Activated CD4-positive, alpha-beta T cell treated with anti-CD3 and anti-CD28 coated beads, Interleukin-2, amount 10 ng/mL, durations not matched to agents 7 days and 5 days (primary cell): ENCODE measurements at places on chromosomes 7 and 10. TPM values are rescaled to one million over a fixed set of nuclear protein-coding genes. Genes with fewer than 3 reads are reported as not detected.
A peak's percentile ranks its signal among the peaks of the same experiment; 100 is the strongest.

GRCh38 chr10:6173203-6173602 lies 29.5 kb upstream of the PFKFB3 start:
- H3K27me3 ChIP-seq: no peaks in the 10 kb centered on the region
- DNase-seq: peak; percentile 84
- H3K36me3 ChIP-seq: peaks cover 25% of the 10 kb centered on the region
- peak overlapping the region; percentile 83 for H3K27ac ChIP-seq
- H3K4me3 ChIP-seq: peak overlapping the region; percentile 45
- peaks cover 84% of the 10 kb centered on the region for H3K4me1 ChIP-seq

DNA sequence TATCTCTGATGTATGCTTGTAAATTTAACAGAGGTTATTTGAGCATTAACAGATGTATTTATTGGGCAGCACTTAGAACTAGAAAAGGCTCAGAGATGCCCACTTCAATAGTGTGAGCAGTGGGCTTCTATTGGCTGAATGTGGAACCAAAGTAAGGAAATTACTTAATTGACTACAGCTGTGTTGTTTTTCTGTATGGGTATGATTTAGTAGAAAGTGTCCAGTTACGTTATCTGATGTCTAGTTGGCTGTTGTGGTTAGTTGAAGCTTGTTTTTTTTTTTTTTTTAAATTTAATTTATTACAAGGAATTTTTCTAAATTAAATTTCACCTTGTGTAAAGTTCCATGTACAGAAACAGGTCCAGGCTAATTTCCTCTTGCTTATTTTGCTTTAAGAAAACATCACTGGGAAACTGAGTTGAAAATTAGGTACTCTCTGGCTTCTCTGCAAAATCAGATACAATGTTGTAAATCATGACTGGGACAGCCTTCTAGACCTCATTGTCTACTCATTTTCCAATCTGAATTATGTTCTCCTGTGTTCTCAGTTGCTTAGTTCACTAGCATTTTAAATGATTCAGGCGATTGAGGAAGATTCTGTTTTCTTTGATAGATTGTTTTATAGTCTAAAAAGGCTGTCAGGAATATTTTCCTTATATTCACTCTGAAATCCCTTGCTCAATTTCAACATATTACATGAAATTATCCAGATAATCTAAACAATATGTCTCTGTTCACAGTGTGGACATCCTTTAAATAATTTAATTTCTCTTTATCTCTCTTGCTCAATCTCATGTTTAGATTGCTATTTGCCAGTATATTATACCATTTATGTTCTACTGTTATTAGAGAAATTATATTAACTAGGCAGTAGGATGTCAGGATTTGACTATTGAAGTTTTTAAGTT lies 53.0 kb downstream of the PHF14 start:
- no peak overlapping the region for H3K27ac ChIP-seq
- DNase-seq: no peak
- H3K27me3 ChIP-seq: no peaks in the 10 kb centered on the region
- H3K4me3 ChIP-seq: no peak overlapping the region
- H3K36me3 ChIP-seq: peaks cover 31% of the 10 kb centered on the region
- H3K4me1 ChIP-seq: peaks cover 3% of the 10 kb centered on the region

- DNase-seq: no peak
- H3K36me3 ChIP-seq: no peaks in the 10 kb centered on the region
- no peaks in the 10 kb centered on the region for H3K27me3 ChIP-seq
- H3K4me3 ChIP-seq: no peak overlapping the region
Observed at GRCh38 chr10:67327626-67328535, 368.1 kb downstream of the CTNNA3 start.

DNA sequence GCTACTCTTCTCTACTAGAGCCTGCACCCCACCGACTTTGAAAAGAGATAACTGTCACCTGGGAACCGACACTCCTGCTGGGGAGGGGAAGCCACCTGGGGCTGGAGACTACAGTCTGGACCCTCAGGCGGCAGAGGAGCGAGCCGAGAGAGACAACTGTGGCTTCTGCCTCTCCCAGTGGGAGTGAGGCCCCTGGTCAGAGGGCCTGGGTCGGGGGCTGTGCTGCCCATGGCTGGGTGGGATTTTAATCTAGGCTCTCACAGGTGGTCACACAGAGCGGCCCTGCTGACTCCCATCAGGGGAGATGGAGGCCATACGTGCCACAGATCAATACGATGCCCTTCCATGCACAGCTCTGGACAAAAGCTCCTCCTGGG lies 372.1 kb downstream of the DNAJB6 start:
- H3K27ac ChIP-seq: no peak overlapping the region
- DNase-seq: no peak

GRCh38 chr7:39528849-39529248 lies 37.4 kb upstream of the YAE1 start:
- no peak for DNase-seq
- H3K4me1 ChIP-seq: no peaks in the 10 kb centered on the region
- peaks cover 19% of the 10 kb centered on the region for H3K27me3 ChIP-seq
- H3K27ac ChIP-seq: no peak overlapping the region

- no peak for DNase-seq
- H3K4me1 ChIP-seq: no peaks in the 10 kb centered on the region
- no peak overlapping the region for H3K4me3 ChIP-seq
- H3K27me3 ChIP-seq: no peaks in the 10 kb centered on the region
Observed at GRCh38 chr10:21336476-21337170, 188.9 kb downstream of the SKIDA1 start.

DNA sequence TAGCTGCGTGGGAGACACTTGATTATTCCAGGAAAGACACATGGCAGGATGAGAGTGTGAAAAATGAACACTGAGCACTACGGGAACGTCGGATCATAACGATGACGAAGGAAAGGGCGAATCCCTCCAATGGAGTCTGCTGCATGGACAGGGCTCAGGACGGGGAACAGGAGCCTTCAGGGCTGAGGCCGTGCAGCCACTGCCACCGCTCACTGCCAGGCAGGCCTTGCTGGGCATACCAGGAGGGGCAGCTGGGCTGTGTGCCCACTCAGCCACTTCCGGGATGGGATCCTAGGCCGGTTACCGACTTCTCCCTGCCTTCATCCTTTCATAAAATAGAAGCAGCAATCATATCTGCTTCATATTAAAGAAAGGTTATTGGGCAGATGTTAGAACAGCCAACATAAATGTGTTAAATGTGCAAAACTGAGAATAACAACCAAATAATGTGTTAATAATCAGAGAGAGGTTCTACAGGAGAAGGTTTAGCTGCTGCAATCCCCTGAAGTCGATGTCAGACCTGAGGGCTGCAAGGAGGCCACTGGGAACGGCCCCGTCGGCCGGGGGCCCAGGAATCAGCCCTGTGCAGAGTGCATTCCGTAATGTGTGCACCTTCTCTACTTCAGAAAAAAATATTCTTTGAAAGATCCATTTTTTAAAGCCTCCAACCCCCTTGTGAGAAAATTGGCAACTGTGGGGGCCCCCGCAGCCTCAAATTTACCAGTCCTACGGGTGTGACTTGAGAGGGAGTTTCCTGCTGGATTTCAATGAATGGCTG lies 63.6 kb downstream of the ADARB2 start:
- H3K4me1 ChIP-seq: no peaks in the 10 kb centered on the region
- no peak overlapping the region for H3K4me3 ChIP-seq
- H3K27me3 ChIP-seq: no peaks in the 10 kb centered on the region
- no peak overlapping the region for H3K27ac ChIP-seq
- no peak for DNase-seq

DNA sequence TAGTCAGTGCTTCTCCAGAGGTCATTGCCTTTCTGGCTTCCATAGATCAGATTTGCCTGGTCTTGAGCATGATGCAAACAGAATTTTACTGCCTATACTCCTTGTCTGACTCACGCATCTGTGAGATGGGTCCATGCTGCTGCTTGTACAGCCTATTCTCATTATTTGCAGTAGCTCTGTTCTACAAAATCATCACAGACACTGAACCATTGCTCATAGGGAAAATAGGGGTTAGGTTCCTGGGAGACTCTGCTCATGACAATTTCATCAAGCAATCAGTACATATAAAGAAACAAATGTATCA lies 7.4 kb upstream of the CREB3L2 start:
- no peak overlapping the region for H3K27ac ChIP-seq
- peaks cover 4% of the 10 kb centered on the region for H3K27me3 ChIP-seq
- DNase-seq: no peak
- H3K4me1 ChIP-seq: peaks cover 8% of the 10 kb centered on the region

GRCh38 chr7:127769696-127770400 lies 117.9 kb downstream of the SND1 start:
- H3K36me3 ChIP-seq: peaks cover 11% of the 10 kb centered on the region
- no peak overlapping the region for H3K4me3 ChIP-seq
- no peak for DNase-seq
- H3K27me3 ChIP-seq: no peaks in the 10 kb centered on the region
- H3K27ac ChIP-seq: no peak overlapping the region

DNA sequence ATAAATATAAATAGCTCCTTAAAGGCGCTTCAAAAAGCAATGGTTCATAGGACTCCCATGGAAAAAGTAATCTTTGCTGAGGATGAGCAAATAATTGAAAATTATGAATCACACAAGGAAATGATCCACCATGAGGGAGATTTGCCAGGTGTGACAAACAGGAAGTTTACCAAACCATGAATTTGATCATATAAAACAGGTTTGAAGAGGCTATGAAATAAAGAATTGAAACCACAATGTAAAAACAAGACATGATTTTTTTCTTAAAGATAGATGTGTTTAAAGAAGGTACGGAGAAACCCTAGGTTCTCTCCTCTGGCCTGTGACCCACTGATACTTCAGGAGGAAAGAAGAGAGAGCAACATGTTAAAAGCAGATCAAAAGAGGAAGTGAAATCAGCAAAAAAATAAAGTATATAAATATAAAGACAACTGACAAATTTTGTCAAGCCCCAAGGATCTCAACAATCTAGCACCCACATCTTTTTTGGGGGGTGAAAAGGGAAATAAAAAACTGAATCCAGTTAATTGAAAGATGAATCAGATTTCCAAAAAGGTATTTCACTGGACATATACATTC lies 111.3 kb upstream of the ASAH2 start:
- no peak for DNase-seq
- H3K27ac ChIP-seq: no peak overlapping the region
- H3K4me3 ChIP-seq: no peak overlapping the region
- H3K36me3 ChIP-seq: peaks cover 24% of the 10 kb centered on the region
- no peaks in the 10 kb centered on the region for H3K27me3 ChIP-seq
- H3K4me1 ChIP-seq: peaks cover 8% of the 10 kb centered on the region

- H3K4me1 ChIP-seq: peaks cover 45% of the 10 kb centered on the region
- peak overlapping the region; percentile 92 for H3K27ac ChIP-seq
- peaks cover 29% of the 10 kb centered on the region for H3K36me3 ChIP-seq
- DNase-seq: peak; percentile 24
- peak overlapping the region; percentile 77 for H3K4me3 ChIP-seq
Observed at GRCh38 chr7:30285067-30285535, 704 bp downstream of the ZNRF2 start.

DNA sequence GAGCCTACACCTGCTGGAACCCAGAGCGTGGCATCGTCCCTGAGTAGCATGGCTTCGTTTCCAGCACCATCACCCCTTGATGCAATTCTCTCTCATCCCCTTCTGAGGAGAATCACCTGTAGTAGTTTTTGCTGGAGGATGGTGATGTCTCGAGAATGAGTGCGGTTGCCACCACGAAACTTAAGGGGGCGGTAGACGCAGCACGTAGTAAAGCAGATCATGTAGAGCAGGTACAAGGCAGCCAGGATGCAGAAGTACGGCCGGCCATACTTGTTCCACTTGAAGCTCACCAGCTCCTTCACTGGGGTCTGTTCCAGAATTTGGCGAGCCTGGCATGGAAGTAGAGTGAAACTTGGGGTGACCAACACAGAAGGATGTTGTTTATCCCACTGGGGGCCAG lies 8.1 kb downstream of the TRPV5 start:
- H3K4me3 ChIP-seq: no peak overlapping the region
- no peaks in the 10 kb centered on the region for H3K36me3 ChIP-seq
- no peaks in the 10 kb centered on the region for H3K4me1 ChIP-seq
- DNase-seq: no peak
- H3K27me3 ChIP-seq: peaks cover 5% of the 10 kb centered on the region

GRCh38 chr10:28250782-28251181 lies 52.1 kb downstream of the MPP7 start:
- H3K4me3 ChIP-seq: no peak overlapping the region
- no peak for DNase-seq
- no peaks in the 10 kb centered on the region for H3K27me3 ChIP-seq
- H3K36me3 ChIP-seq: peaks cover under 1% of the 10 kb centered on the region
- H3K27ac ChIP-seq: no peak overlapping the region
- H3K4me1 ChIP-seq: peaks cover 21% of the 10 kb centered on the region

- no peaks in the 10 kb centered on the region for H3K27me3 ChIP-seq
- H3K27ac ChIP-seq: no peak overlapping the region
- peaks cover 35% of the 10 kb centered on the region for H3K36me3 ChIP-seq
Observed at GRCh38 chr10:7285522-7286322, 125.1 kb downstream of the SFMBT2 start.

DNA sequence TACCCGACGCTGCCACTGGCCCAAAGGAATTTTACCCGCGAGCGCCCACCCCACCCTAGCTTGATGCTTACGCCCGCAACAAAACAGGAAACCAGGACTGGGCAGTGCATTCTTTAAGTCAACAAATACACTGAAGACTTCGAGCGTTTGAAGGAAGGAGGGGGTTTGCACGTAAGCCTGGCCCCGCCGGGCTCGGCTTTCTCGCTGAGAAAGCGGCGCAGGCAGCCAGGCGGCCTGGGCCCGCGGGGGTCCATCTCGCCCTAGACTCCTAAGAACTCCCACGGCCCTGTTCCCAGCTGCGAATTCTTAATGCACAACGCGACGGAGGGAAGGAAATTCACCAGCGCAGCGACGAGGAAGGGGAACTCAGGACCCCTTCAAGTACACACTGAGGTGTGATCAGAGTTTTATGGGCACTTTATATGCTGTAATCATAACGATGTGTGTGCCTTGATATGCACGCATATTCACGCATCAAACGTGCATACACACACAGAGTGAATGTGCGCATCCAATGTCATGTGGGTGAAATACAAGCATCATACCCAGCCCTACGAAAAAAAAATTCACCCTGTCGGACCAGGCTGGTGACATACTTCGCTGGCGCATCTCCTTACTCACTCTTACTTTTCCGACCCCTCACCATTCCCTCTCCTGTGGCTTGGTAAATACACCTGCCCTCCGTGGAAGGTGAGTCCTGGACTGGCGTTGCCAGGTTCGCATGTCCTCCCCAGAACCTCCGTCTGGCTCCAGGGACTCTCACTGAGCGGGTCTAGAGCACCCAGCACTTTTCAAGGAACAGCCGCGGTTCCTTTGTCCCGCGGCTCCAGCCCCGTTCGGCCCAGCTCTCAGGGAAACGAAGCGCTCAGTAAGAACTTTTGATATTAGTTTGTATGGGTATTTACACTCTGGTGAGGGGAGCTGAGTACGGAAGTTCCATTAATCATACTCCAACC lies 5.7 kb upstream of the HOXA13 start:
- no peak for DNase-seq
- H3K27me3 ChIP-seq: peaks cover 96% of the 10 kb centered on the region
- peak overlapping the region; percentile 68 for H3K27ac ChIP-seq
- H3K36me3 ChIP-seq: peaks cover 2% of the 10 kb centered on the region
- no peak overlapping the region for H3K4me3 ChIP-seq

GRCh38 chr7:652881-653280 lies 73.6 kb upstream of the DNAAF5 start:
- H3K27me3 ChIP-seq: no peaks in the 10 kb centered on the region
- H3K4me3 ChIP-seq: no peak overlapping the region
- H3K27ac ChIP-seq: no peak overlapping the region
- H3K4me1 ChIP-seq: no peaks in the 10 kb centered on the region

ASAH2 gene
- 1.9 TPM for total RNA-seq

CNTNAP2 gene
- not detected for total RNA-seq

EN2 gene
- total RNA-seq: not detected

DMTF1 gene
- 111 TPM for total RNA-seq

GPR26 gene
- total RNA-seq: not detected

CAV1 gene
- not detected for total RNA-seq

HABP2 gene
- not detected for total RNA-seq

ATG9B gene
- 12.3 TPM for total RNA-seq

LANCL2 gene
- total RNA-seq: 12.3 TPM

TMEM178B gene
- 0.22 TPM for total RNA-seq

C10orf105 gene
- total RNA-seq: 0.71 TPM

PDK4 gene
- total RNA-seq: not detected

THAP5 gene
- total RNA-seq: 36.1 TPM

GIMAP1 gene
- 18.1 TPM for total RNA-seq

NUTM2B gene
- total RNA-seq: 0.73 TPM

FAM170B gene
- not detected for total RNA-seq
